ENCODE measurements at places on chromosomes 2 and 18.

- no peak for DNase-seq
Observed at GRCh38 chr2:166140932-166141331, 13.1 kb upstream of the SCN1A start.

DNA sequence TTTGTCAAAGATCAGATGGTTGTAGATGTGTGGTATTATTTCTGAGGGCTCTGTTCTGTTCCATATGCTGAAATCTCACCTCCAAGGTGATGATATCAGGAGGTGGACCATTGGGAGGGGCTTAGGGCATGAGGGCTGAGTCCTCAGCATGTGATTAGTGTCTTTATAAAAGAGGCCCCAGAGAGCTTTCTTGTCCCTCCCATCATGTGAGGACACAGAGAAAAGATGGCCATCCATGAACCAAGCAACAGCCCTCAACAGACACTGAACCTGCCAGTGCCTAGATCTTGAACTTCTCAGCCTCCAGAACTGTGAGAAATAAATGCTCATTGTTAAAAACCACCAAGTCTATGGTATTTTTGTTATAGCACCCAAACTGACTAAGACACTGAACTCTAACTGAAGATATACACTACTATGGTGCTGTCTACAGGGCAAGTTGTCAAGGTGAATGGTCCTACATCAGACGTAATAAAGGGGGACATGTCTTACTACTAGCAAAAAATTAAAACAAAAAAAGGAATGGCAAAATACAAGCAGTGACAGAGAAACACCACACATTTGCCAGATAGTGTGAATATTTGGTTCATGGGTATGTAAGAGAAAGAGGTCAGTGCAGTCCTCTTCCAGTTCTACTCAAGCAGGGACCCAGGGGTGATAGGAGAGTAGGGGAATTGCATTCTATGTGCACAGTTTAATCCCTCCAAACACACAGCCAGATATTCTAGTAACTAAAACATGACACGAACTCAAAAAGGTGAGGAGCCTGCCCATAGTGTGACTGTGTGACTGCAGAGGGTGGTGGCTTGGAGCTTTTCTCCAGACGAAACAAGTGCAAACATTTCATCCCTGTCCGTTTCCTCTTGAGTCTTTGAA is 164.4 kb upstream of the MYCN start:
- DNase-seq: no peak

DNA sequence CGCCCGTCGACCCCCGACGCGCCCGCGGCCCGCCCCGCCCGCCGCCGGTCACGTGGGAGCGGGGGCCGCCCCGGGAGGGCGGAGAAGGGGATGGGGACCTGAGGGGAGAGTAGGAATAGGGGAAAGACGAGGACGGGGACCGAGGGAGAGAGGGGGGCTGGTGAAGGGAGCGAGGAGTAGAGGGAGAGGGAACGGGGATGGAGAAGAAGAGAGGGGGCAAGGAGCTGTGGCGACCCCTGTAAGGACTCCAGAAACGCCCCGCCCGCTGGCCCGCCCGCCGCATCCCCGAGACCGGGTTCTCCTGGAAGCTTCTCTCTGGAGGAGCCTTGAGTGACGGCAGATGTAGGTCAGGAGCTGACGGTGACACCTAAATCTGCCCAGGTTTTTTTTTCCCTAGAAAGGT is 615 bp downstream of the ADNP2 start:
- DNase-seq: peak; percentile 92

- no peak for DNase-seq
Observed at GRCh38 chr2:157839822-157840221, 36.3 kb downstream of the ACVR1 start.

GRCh38 chr2:237692601-237693290 is 65.4 kb downstream of the LRRFIP1 start:
- DNase-seq: peak; percentile 91

GRCh38 chr2:236679884-236680860 is 110.5 kb downstream of the ACKR3 start:
- DNase-seq: no peak

DNA sequence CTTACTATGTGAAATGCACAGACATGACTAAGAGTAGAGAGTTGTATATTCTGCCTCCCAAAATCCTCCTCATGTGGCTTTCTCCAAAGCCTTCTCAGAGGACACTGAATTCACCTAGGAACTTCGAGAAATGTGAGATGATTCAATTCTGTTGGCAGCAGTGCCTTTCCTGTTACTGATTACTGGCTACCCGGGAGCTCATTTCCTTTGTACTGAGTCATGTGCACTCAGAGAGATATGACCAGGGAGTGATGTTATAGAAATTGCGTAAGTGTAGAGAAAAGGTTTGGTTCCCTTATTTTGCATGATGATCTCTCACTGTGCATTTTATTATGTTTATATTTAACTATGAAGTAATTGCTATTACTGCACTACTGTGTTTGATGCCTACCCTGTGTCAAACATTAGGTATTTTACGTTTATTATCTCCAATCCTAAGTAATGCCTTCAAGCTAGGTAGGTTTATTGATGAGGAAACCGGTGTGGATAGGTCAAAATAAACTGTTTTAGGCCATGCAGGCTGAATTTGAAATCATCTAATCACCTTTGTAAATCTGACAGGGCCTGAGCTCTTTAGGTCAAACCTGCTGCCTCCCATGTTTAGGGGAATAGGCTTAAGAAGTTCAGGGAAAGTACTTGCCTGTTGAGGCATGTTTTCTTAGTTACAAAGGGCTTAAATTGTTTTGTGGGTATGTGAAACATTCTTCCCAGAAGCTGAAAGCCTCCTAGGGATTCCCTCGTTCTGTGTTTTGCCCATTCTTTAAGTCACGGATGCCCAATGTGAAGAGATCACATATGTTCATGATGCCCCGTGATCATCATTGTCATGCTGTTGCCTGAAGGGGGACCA is 86.8 kb downstream of the FMNL2 start:
- no peak for DNase-seq

DNA sequence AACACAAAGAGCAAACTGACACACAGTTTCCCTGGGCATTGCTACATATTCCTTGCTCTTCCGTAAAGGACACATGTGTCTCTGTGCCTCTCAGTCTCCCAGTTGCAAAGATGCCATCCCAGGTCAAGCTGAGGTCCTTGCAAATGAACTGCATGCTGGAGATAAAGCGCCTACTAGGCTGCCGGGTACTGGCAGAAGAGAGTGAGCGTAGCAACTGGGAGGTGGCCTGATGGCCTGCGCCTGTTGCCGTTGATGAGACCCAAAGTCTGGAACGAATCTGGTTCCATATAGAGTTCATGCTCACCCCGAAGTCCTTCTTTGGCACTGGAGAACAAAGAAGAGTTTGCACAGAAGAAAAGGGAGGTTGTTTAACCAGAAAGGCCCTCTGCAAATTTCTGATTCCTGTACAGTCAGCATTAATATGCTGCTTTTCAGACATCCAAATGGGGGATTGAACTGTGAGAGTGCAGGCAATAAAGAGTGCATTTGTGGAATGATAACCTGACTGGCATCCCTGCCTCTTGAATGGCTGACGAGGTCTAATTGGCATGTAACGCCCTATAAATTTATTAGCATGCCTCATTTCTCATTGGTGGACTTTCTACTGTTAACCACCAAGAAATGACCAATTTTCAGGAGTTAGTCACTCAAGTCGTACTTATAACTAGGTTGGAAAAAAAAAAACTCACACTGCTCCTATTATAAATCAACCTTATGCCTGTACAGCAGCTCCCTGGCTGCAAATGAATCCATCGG is 78.7 kb downstream of the GBX2 start:
- no peak for DNase-seq

DNA sequence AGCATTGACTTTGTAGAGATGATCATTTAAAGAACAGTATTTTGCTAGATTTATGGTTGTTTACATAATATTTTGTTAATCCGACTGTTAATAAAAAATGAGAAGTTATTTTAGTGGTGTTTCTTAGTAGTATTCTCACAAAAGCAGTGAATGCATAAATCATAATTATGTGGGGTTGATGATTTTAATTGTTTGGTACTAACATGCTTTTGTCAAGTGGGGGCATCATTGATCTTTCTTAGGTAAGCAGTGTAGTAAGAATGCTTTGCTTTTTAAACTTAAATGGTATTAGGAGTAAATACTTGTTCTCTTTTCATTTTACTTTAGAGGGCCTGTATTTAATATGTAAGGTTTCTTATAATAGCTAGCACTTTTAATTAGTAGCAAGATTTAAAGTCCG is 109.2 kb upstream of the OTX1 start:
- DNase-seq: no peak

GRCh38 chr2:8242739-8243138 is 439.1 kb upstream of the ID2 start:
- no peak for DNase-seq

DNA sequence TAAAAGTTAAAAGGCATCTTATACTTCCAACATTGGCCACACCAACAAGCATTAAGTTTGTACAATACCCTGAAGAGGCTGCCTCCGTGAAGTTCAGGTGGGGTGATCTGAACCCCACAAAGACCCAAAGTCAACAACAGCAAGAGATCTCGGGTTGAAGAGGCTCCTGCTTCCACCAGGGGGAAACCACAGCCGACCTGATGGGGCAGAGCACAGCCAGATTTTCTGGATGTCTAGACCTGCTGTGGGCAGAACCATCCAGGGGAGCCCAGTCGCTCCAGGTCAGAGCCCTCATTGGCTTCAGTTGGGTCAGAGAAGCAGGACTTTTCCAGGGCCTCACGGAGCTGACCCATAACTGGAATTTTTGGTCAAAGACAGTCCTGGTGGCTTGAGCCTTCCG is 66.5 kb upstream of the ACKR3 start:
- DNase-seq: no peak
